HuH-7.5 (cell line): ENCODE measurements at places on chromosomes 12 and 14.

- DNase-seq: no peak
These were observed 16.2 kb downstream of the PXN start for GRCh38 chr12:120249266-120249874.

DNA sequence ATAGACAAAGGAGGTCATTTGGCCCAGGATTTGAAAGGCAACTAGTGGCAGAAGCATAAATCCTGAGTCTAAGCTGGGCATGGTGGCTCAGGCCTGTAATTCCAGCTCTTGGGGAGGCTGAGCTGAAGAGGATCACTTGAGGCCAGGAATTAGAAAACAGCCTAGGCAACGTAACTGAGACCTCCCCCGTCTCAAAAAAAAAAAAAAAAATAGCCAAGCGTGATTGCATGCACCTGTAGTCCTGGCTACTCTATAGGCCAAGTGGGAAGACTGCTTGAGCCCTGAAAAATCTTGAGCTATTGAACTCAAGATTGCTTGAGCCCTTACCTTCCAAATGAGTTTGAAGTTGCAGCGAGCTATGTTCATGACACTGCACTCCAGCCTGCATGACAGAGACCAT, 7.8 kb downstream of the GON7 start:
- DNase-seq: no peak

GRCh38 chr12:74647256-74647655, 109.6 kb downstream of the ATXN7L3B start:
- no peak for DNase-seq

DNA sequence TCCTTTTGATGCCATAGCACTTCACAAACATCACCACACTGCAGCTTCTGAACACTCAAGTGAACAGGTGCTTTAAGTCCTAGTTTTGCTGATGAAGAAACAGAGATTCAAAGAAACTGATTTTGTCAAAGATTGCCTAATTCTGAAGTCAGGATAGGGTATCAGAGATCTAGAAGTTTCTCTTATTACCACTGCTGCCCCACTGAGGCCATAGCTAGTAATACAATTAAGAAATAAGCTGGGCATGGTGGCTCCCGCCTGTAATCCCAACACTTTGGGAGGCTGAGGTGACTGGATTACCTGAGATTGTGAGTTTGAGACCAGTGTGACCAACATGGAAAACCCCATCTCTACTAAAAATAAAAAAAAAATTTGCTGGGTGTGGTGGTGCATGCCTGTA, 458.3 kb upstream of the SEL1L start:
- DNase-seq: no peak

- DNase-seq: no peak
These were observed 218.0 kb downstream of the SLC2A13 start for GRCh38 chr12:39887856-39888255.

DNA sequence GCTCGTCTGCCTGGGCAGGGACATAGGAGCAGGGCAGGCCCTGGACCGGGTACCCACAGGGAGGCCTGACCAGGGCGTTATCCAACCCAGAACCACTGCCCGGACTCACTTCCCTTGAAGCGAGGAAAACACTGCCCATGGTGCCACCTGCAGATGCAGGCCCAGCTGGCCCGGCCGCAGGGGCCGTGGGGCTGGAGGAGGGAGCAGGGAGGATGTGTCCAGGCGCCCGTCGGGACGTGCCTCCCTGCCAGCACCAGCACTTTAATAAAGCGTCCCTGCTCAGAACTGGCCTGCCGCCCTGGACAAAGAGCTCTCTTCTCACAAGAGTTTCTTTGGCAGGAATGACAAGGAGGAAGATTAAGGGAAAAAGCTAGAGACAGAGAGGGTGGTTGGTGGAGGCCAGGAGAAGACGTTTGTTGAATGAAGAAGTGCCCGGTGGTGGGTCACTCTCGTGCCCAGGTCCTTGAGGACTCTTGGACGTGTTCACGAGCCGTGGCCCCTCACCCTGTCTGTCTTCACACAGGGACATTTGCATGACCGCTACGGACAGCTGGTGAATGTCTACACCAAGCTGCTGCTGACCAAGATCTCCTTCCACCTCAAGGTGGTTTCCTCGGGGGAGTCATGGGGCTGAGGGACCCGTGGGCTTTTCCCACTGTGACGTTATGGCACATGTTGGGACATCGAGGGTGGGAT, 14.2 kb downstream of the HIP1R start:
- no peak for DNase-seq

- DNase-seq: no peak
These were observed 56.0 kb downstream of the DCAF5 start for GRCh38 chr14:69096781-69097475.

DNA sequence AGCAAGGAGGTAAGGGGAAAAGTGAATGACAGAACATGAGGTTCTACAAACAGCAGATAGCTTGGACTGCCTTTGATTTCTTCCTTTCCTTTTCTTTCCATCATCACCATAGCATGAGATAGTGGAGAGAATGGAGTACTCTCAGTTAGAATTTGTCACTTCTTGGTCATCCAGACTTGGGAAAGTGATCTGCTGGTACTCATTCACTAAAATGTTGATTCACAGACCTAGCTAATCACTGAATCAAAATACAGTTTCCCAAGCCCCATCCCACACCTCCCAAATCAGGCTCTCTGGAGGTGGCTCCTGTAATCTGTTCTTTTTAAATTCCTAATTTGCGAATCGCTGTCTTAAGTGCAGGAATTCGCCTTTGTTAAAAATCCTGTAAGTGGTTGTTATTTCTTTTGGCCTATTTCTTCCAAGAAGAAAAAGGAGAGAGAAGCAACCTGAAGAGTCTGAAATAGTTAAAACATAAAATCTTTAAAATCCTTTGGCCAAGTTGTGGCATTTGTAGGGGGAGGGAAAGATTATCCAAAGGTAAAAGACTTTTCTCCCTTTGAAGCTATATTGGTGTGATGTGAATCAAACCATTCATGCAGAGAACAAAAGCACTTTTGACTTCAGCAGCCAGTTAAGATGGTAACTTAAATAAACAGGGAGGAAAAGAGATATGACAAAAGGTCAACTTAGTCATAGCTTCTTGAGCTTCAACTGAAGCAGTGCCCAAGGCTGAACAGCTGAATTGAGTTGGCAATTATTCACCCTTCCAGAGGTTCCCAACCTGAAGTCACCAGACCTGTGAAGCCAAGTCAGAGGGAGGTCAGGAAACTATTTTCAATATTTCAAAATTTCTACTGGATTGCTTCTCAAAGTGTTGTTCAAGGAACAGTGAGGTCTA, 255.1 kb upstream of the KRR1 start:
- DNase-seq: no peak
